ENCODE measurements at places on chromosomes 6 and 20.

- DNase-seq: no peak
- H3K27me3 ChIP-seq: no peaks in the 10 kb centered on the region
- no peak overlapping the region for H3K27ac ChIP-seq
- no peaks in the 10 kb centered on the region for H3K36me3 ChIP-seq
These were observed 53.3 kb downstream of the CHMP4B start for GRCh38 chr20:33864324-33864963.

DNA sequence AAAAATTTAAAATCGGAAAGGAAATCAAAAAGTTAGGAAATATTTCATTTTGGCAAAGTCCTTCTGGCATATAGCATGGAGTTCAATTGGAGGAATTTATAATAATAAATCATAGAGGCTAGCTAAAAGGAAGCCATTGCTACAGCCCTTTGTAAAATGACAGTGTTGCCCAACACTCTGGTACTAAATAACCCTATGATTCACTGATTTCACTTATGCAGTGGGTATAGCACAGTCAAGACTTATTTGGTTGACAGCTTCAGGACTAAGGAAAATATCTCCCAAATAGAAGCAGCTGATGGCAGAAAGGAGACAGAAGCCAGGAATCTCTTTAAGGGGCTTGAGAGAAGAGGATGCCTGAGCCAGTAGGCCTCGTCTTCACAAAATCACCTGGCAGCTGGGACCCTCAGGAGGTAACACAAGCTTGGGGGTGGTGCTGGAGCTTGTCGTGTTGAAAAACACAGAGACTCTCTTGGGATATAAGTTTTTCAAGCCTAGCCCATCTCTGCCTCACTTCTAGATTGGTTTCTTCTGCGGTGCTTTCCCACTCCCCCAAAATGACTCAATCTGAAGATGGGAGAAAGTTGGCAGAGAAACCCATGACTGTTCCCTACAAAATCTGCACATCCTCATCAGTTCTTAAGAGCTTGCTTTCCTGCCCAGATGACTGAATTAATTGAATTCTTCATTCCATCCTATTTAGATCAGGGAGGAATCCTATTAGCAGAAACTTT lies 38.4 kb upstream of the EYA4 start:
- H3K27ac ChIP-seq: no peak overlapping the region
- DNase-seq: no peak
- no peaks in the 10 kb centered on the region for H3K4me1 ChIP-seq
- H3K36me3 ChIP-seq: no peaks in the 10 kb centered on the region

- DNase-seq: no peak
- H3K4me1 ChIP-seq: no peaks in the 10 kb centered on the region
- no peak overlapping the region for H3K4me3 ChIP-seq
- no peak overlapping the region for H3K27ac ChIP-seq
These were observed 674.6 kb upstream of the MARCKS start for GRCh38 chr6:113182370-113183141.

GRCh38 chr6:7628909-7629308 lies 38.9 kb downstream of the SNRNP48 start:
- DNase-seq: no peak
- peaks cover 21% of the 10 kb centered on the region for H3K27me3 ChIP-seq
- no peak overlapping the region for H3K27ac ChIP-seq
- no peak overlapping the region for H3K4me3 ChIP-seq
- H3K36me3 ChIP-seq: no peaks in the 10 kb centered on the region

GRCh38 chr6:160967833-160968232 lies 23.7 kb upstream of the MAP3K4 start:
- H3K36me3 ChIP-seq: no peaks in the 10 kb centered on the region
- H3K4me1 ChIP-seq: no peaks in the 10 kb centered on the region
- no peak overlapping the region for H3K4me3 ChIP-seq
- H3K27ac ChIP-seq: no peak overlapping the region
- H3K27me3 ChIP-seq: peaks cover 15% of the 10 kb centered on the region

DNA sequence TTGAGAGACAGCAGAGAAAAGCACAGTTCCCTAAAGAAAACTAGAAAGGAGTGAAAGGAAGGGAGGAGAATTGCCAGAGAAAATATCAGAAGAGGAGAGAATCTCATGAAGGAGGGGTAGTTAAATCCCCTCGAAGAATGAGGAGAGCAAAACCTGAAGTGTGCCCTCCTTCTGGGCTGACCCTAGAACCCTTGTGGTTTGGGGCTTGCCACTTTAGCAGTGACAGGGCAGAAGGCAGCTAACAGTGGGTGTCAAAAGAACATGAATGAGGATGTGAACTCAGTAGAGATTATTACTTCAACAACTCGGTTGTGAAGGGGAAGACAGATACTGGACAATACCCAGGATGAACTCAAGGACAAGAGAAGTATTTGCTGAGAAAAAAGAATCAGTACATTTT lies 73.6 kb downstream of the RALGAPA2 start:
- H3K4me3 ChIP-seq: peak overlapping the region; percentile 0
- no peak overlapping the region for H3K27ac ChIP-seq
- H3K27me3 ChIP-seq: no peaks in the 10 kb centered on the region
- DNase-seq: no peak
- peaks cover 10% of the 10 kb centered on the region for H3K36me3 ChIP-seq
- H3K4me1 ChIP-seq: peaks cover 17% of the 10 kb centered on the region

- H3K27me3 ChIP-seq: peaks cover 6% of the 10 kb centered on the region
- DNase-seq: no peak
- H3K4me3 ChIP-seq: no peak overlapping the region
- no peaks in the 10 kb centered on the region for H3K36me3 ChIP-seq
- H3K4me1 ChIP-seq: peaks cover 16% of the 10 kb centered on the region
These were observed 13.3 kb upstream of the KCNK15 start for GRCh38 chr20:44732327-44732726.
